ENCODE measurements at places on chromosomes 7 and 10.

GRCh38 chr10:89992575-89992974, 291.2 kb downstream of the KIF20B start:
- no peak for DNase-seq

DNA sequence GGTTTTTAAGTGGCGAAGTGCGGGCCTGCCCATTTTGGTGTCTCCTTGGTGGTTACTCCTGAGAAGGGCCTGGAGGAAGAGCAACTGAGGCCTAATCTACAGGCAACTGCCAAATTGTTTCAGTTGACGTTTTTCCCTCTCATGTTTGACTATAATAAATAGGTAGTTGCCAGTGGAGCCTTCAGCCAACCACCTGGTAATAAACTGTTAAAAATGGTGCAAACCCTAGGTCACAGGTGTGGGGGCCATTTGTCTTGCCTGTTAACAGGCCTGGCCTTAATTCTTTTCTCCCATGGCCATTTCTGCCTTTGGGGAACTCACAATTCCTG, 3.7 kb downstream of the IKZF1 start:
- DNase-seq = no peak

GRCh38 chr10:3756360-3756740, 28.7 kb downstream of the KLF6 start:
- no peak for DNase-seq

DNA sequence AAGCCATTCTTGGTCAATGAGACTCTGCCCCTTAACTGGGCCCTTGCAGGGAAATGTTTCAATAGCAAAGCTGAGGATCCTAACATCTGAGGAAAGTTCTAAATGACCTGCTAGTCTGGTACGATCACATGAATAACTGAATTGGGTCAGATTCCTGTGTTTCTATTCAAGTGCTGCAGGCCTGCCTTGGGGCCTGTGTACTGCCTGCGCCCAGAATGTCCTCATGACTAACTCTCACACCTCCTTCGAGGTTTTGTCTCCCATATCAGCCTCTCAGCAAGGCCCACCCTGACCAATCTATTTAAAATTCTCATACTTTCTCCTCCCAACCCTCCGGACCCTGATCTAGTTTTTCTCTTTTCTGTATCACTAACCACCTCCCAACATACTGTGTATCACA, 4.4 kb downstream of the JAZF1 start:
- DNase-seq = no peak

- no peak for DNase-seq
These were observed 41.4 kb downstream of the COL1A2 start for GRCh38 chr7:94436018-94436604.

- no peak for DNase-seq
These were observed 173.3 kb downstream of the RAPGEF5 start for GRCh38 chr7:22183522-22184280.

GRCh38 chr7:6536262-6537260, 14.7 kb downstream of the GRID2IP start:
- DNase-seq = no peak

- no peak for DNase-seq
These were observed 202.7 kb downstream of the PARD3 start for GRCh38 chr10:34612446-34612845.

DNA sequence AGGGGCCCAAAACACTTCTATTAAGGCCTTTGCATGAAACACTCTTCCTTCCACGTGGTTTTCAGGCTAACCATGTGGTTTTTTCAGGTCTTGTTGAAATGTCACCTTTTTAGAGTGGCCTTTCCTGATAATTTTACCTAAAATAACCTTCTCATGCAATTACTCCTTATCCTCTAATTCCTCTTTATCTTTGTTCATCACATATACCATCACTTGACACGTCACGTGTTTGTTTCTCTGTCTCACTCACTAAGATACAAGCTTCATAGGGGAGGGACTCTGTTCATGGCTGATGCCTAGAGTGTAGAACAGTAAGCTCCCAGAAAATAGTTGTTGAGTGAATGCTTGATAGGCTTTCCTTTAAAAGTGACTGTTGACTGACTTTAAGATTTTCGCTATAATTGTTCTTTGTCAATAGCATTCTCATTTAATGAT, 63.7 kb downstream of the ST7 start:
- no peak for DNase-seq

GRCh38 chr10:116490028-116490662, 55.6 kb upstream of the PNLIP start:
- DNase-seq = no peak

DNA sequence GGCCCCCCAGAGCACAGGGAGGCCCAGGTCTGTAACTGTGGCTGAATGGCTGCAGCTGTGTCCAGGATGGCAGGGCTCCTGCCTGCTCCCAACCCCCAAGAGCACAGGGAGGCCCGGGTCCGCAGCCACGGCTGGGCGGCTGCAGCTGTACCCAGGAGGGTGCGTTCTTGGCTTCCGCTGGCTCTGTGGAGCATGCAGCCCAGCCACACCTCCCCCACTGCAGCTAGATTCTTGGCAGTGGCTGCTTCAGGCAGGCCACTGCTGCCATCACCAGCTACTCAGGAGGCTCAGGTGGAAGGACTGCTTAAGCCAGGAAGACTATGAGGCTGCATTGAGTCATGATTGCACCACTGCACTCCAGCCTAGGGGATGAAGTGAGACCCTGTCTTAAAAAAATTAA, 27.9 kb downstream of the C7orf25 start:
- DNase-seq = no peak

GRCh38 chr10:58531084-58531695, 18.5 kb downstream of the BICC1 start:
- peak; percentile 4 for DNase-seq

DNA sequence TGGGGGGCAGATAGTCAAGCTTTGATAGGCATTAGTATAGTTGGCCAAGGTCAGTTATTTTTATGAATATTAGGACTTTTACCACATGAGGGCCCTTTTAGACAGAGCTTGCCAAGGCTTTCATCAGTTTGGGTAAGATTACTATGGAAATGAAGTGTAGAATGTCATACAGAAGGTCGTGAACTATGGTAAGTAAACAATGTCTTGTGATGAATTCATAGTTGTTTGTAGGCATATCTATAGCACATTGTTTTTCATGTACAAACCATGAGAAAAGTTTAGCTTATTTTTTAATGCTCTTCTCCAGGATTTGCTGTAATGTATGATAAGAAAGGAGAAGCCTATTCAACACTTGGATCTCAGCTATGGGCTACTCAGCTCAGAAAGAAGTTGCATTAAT, 4.3 kb downstream of the OR2A2 start:
- no peak for DNase-seq

DNA sequence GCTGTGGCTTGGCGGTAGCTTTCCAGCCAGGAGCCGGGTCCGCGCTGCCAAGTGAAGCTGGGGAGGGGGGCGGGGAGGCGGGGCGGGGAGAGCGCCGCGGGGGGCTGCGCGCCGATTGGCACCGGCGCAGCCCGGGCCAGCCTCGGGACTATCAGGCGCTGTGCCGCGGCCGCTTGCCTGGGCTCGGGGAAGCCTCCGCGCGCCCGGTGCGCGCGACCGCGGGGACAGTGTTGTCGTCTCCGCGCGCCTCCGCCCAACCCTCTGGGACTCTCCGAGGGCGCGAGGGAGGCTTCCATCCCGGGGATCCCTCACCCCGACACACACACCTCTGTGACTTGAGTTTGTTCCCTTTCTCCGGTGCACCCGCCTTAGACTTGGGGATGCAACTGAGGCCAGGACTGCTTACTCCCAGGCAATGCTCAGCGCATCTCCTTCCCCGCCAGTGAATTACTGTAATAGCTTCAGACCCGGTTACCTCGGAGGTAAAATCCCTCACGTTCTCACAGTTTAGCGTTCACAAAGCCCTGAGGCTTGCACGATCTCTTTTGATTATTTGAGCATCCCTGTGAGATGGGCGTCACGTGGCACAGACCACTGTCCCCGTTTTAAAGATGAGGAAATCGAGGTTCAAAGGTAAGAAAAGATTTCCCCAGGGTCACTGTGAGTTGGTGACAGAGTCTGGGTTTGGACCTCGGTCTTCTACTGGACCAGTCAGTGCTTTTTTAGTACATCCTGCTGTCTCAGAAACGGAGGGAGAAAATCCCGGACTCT, at the start of gene NKX1-2:
NKX1-2 (minus strand) TSS at position 24 of the 771 bp plus-strand sequence. CDS start 92 bp downstream, outside the sequence.
- no peak for DNase-seq

DNA sequence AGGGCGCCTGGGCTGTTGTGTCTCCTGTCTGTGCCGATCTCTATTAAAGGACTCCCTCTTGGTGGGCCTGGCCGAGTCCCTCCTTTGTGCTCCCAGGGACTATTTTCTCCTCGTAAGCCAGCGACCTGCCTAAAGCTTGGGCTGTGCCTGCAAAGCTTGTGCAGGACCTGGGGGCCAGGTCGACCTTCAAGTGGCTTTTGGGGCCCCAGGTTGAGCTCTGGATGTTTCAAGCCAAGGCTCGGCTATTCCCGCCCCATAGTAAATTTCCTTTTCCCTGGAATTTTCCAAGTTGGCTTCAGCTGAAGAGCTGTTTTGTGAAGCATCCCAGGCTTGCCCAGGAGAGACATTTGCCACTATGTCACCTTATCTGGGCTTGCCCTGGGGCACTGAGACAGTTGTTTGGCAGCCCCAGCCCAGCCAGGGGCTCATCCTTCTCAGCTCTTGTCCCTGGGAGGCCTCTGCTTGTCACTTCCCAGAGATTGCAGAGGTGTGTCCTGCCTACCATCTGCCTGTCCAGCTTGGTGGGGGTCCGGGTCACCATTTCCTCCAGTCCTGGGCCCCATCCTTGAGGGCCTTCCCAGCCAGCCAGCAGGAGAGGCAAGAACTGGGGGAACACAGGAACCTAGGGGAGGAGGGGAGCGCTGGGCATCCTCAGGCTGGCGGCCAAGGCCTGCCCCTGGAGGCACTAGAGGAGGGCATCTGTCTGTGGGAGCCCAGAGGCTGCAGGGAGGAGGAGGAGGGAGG, 20.2 kb downstream of the ZMIZ2 start:
- no peak for DNase-seq

- no peak for DNase-seq
These were observed 277.5 kb downstream of the PTPRN2 start for GRCh38 chr7:158309868-158310763.

GRCh38 chr10:78875932-78876331, 192.8 kb upstream of the ZMIZ1 start:
- no peak for DNase-seq

DNA sequence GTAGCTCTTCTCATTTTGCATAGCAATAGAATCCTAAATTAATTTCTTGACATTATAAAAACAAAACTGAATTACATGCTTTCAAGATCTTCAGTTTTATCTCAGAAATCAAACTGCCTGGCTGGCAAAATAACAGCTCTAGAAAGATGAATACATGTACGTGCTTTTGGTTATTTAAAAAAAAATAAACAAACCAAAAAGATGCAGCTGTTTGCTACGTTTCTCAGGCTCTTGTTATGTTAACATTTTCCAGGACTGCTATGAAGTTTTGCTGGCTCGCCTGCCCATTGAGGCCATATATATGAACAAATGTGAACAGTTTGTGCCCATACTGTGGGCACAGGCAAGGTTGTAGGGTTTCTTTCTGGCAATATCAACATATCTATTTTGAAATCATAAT, 86.6 kb downstream of the ODAD2 start:
- DNase-seq = no peak

DNA sequence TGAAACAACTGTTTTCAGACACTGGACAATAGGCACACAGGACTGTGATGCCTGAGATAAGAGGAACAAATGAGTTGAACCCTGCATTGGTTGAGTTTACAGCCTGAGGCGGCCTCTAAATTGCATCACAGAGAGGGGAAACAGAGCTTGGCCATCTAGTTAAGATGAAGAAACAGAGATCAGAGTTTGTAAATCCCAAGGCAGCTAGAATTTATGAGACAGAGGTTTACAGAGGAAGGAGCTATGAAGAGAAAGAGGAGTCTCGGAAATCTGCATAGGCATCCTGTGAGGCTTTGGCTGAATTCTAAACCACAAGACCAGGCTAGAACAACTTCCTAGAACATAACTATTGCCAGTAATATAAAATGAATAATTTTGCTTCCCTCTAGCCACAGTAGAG, 41.0 kb upstream of the OIT3 start:
- no peak for DNase-seq

- no peak for DNase-seq
These were observed 4.4 kb downstream of the RASSF4 start for GRCh38 chr10:44963772-44964633.

DNA sequence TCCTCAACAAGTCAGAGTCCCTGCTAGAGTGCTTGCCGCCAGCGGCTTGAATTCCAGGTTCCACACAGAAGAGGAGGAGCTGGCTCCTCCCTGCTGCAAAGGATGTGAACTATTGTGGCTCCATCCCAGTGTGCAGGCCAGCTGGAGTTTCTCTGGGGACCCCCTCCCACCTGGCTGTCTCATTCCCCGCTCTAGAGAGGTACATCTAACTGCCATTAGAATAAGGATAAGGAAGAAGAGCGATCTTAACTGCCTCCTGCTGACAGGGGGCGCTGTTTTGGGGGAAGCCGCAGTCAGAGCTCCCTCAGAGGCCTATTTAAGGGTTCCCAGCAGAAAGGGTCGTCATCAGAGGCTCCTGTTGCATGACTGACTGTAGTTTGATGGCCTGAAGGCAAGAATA, 40.8 kb upstream of the HECW1 start:
- DNase-seq = no peak

DNA sequence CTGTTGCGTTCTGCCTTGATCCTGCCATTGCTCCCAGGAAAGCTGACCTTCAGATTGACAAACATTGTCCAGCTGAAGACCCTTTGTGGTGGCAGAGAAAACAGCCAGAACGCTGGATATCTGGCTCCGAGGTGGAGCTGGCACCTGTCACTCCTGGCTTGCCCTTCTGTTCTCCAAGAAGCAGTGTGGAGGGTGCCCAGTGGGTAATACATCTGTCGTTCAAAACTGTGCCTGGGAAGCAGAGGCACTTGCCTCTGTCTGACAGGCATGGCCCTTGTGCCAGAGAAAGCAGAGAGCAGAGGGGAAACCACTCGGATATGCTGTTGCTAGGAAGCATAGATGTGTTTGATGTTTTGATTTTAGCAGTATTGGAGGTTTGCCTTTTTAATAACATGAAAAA, 231.4 kb downstream of the BMPER start:
- DNase-seq = no peak

GRCh38 chr7:132646052-132646451, 69.8 kb upstream of the PLXNA4 start:
- no peak for DNase-seq

- no peak for DNase-seq
These were observed 43.2 kb upstream of the GDF10 start for GRCh38 chr10:47256751-47257336.

GRCh38 chr10:22831586-22831985, 96.3 kb upstream of the ARMC3 start:
- no peak for DNase-seq
